ENCODE measurements at places on chromosomes 1 and 21.
A peak's percentile ranks its signal among the peaks of the same experiment; 100 is the strongest.

DNA sequence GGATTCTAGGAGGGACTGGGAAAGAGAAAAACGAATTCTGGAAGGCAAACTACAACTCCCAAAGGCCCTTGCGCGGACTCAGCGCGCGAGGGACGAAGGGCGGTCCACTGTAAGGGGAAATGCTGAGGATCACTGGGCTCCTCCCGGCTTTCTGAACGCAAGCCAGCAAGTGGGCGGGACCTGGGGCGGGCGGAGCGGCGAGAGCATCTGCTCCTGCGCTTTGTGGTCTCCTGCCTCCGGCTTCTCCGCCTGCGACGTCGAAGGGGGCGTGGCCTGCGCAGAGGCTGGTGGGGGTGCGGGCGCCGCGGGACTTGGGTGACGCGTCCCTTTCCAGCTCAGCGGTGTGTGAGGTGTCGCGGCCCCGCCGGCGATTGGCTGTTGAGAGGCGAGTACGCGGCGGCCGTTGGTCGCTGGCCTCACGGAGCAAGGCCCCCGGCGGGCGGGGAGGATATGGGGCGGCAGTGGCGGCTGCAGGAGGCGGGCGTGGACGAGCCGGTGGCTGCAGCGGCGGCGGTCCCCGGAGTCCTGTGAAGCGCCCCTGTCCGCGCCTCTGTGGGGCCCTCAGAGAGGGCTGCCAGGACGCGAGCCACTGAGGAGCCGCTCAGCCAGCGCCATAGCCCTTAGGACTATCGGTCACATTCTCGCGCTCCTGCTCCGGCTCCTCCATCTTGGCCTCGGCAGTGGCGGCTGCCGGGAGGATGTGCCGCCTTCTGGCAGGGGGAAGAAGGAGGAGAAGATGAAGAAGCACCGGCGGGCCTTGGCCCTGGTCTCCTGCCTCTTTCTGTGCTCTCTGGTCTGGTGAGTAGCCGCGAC is at the start of gene SUCO:
SUCO (plus strand) TSS at position 451 of the 813 bp plus-strand sequence; CDS start at position 737, 286 bp downstream.
- peaks cover 23% of the 10 kb centered on the region for H3K4me1 ChIP-seq
- H3K36me3 ChIP-seq = no peaks in the 10 kb centered on the region
- peak within 1 kb of the TSS; percentile 70 for H3K27ac ChIP-seq
- H3K4me3 ChIP-seq = peak within 1 kb of the TSS; percentile 79
- DNase-seq = peak; percentile 99

GRCh38 chr1:200205216-200205995 is 177.9 kb downstream of the NR5A2 start:
- no peaks in the 10 kb centered on the region for H3K36me3 ChIP-seq
- DNase-seq = no peak
- no peaks in the 10 kb centered on the region for H3K27me3 ChIP-seq

- H3K4me3 ChIP-seq = no peak overlapping the region
- H3K4me1 ChIP-seq = no peaks in the 10 kb centered on the region
- no peak for DNase-seq
- no peaks in the 10 kb centered on the region for H3K36me3 ChIP-seq
- no peaks in the 10 kb centered on the region for H3K27me3 ChIP-seq
- no peak overlapping the region for H3K27ac ChIP-seq
Measured at GRCh38 chr1:103145449-103145848, 37.1 kb upstream of the COL11A1 start.

- DNase-seq = no peak
- no peak overlapping the region for H3K4me3 ChIP-seq
- H3K36me3 ChIP-seq = no peaks in the 10 kb centered on the region
- no peaks in the 10 kb centered on the region for H3K27me3 ChIP-seq
- no peaks in the 10 kb centered on the region for H3K4me1 ChIP-seq
- H3K27ac ChIP-seq = no peak overlapping the region
Measured at GRCh38 chr1:80982831-80983230, 817.9 kb upstream of the ADGRL2 start.

- no peak for DNase-seq
- H3K27ac ChIP-seq = no peak overlapping the region
- no peaks in the 10 kb centered on the region for H3K36me3 ChIP-seq
Measured at GRCh38 chr1:165551469-165551868, 7.7 kb downstream of the LRRC52 start.

- H3K36me3 ChIP-seq = 0 out of 2 replicates have a peak, but pooled peaks cover 4% of the 10 kb centered on the region
- H3K27me3 ChIP-seq = no peaks in the 10 kb centered on the region
- H3K4me3 ChIP-seq = no peak overlapping the region
- no peak for DNase-seq
- H3K4me1 ChIP-seq = no peaks in the 10 kb centered on the region
Measured at GRCh38 chr1:233121947-233122559, 171.6 kb downstream of the NTPCR start.

All from RWPE2 (cell line).